Thymus (tissue), 14 donors: ENCODE measurements at places on chromosomes 5 and 9.
A peak's percentile ranks its signal among the peaks of the same experiment; 100 is the strongest.

DNA sequence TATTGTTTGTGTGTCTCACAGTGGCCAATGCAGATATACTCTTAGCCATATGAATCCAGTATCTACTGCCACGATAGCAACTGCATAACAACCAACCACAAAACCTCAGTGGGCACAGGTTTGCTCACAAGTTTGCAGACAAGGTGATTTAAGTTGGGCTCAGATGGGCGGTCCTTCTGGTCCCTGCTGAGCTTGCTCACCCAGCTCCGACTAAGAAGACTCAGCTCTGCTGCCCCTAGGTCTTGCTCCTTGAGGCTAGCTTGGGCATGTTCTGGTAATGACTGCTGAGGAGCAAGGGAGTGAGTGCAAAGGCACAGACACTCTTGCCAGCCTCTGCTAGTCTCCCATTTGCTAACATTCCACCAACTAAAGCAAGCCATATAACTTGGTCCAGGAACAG is 52.6 kb downstream of the MTX3 start:
- H3K4me3 ChIP-seq = no peak overlapping the region
- no peaks in the 10 kb centered on the region for H3K36me3 ChIP-seq
- no peaks in the 10 kb centered on the region for H3K27me3 ChIP-seq
- H3K27ac ChIP-seq = no peak overlapping the region

- no peaks in the 10 kb centered on the region for H3K4me1 ChIP-seq
- no peak for DNase-seq
- H3K4me3 ChIP-seq = no peak overlapping the region
- H3K27ac ChIP-seq = no peak overlapping the region
Measured at GRCh38 chr5:87404359-87404758, 8.4 kb downstream of the CCNH start.

- H3K4me3 ChIP-seq = no peak overlapping the region
- H3K36me3 ChIP-seq = no peaks in the 10 kb centered on the region
- no peaks in the 10 kb centered on the region for H3K4me1 ChIP-seq
- no peak for DNase-seq
- no peak overlapping the region for H3K27ac ChIP-seq
Measured at GRCh38 chr9:78371981-78372380, 75.1 kb downstream of the PSAT1 start.

GRCh38 chr9:104374711-104375110 is 129.4 kb upstream of the OR13F1 start:
- no peak overlapping the region for H3K4me3 ChIP-seq
- no peak for DNase-seq

GRCh38 chr9:91276513-91276912 is 85.2 kb downstream of the AUH start:
- H3K36me3 ChIP-seq = no peaks in the 10 kb centered on the region
- no peak for DNase-seq
- H3K4me3 ChIP-seq = no peak overlapping the region
- no peaks in the 10 kb centered on the region for H3K4me1 ChIP-seq

DNA sequence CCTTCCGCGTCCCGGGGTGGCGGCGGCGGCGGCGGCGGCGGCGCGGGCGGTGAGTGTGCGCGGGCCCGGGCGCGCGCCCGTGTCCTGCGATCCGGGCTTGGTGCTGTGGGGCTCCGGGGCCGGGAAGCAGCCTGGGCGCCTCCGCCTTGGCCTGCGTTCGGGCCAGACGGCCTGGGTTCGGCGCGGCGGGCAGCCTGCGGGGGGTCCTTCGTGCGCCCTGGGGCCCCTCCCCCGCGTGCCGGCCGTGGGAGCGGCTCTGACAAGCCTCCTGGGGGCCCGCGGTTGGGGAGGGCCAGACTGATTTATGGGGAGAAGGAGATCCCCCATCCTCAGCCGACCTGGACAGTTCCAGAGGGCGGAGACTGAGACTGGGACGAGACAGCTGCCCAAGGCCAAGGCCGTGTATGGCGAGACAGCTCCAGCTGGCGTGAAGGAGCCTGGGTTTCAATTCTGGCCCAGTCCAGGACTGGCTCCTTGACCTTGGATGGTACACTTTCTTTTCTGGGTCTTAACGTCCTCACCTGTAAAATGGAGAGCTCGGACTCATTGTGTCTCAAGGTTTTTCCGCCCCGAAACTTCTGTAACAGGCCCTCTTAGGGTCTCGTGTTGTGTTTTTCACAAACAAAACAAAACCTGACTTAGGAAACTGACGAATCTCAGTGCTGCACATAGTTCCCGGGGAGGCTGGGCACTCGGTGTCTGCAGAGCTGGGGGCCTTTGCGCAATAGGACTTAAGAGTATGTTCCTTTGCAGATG is 603 bp downstream of the TMEM268 start:
- no peaks in the 10 kb centered on the region for H3K27me3 ChIP-seq
- peak; percentile 35 for DNase-seq
- peaks cover 3% of the 10 kb centered on the region for H3K36me3 ChIP-seq
- peak overlapping the region; percentile 91 for H3K27ac ChIP-seq
- peaks cover 24% of the 10 kb centered on the region for H3K4me1 ChIP-seq

GRCh38 chr9:68933434-68934328 is 80.2 kb downstream of the PRKACG start:
- no peaks in the 10 kb centered on the region for H3K27me3 ChIP-seq
- H3K36me3 ChIP-seq = no peaks in the 10 kb centered on the region
- no peak overlapping the region for H3K4me3 ChIP-seq
- no peak for DNase-seq
- no peak overlapping the region for H3K27ac ChIP-seq
- H3K4me1 ChIP-seq = no peaks in the 10 kb centered on the region

DNA sequence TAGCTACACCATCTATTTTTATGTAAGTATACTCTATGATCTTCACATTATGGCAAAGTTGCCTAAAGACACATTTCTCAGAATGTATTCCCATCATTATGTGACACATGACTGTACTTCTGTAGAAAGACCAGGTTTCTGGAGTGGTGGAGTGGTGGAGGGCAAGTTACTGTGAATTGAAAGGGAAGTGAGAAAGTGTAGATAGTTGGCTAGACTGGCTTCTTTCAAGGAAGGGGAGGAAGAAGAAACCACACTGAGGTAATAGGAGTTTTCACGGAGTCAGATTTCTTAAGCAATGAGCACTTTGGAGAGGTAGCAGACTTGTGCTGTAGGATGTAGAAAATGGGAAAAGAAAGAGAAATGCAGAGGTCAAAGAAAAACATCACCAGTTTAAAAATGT is 50.9 kb upstream of the EQTN start:
- no peak overlapping the region for H3K4me3 ChIP-seq
- DNase-seq = no peak
- H3K4me1 ChIP-seq = no peaks in the 10 kb centered on the region
- H3K27ac ChIP-seq = no peak overlapping the region
- H3K36me3 ChIP-seq = no peaks in the 10 kb centered on the region

- no peak overlapping the region for H3K27ac ChIP-seq
- H3K4me3 ChIP-seq = no peak overlapping the region
- no peaks in the 10 kb centered on the region for H3K36me3 ChIP-seq
- no peak for DNase-seq
- peaks cover 45% of the 10 kb centered on the region for H3K27me3 ChIP-seq
- no peaks in the 10 kb centered on the region for H3K4me1 ChIP-seq
Measured at GRCh38 chr5:73378070-73378469, 70.5 kb downstream of the FOXD1 start.

GRCh38 chr9:74521009-74521408 is 23.9 kb downstream of the RORB start:
- no peak overlapping the region for H3K27ac ChIP-seq
- H3K4me1 ChIP-seq = no peaks in the 10 kb centered on the region
- no peaks in the 10 kb centered on the region for H3K36me3 ChIP-seq
- no peaks in the 10 kb centered on the region for H3K27me3 ChIP-seq

DNA sequence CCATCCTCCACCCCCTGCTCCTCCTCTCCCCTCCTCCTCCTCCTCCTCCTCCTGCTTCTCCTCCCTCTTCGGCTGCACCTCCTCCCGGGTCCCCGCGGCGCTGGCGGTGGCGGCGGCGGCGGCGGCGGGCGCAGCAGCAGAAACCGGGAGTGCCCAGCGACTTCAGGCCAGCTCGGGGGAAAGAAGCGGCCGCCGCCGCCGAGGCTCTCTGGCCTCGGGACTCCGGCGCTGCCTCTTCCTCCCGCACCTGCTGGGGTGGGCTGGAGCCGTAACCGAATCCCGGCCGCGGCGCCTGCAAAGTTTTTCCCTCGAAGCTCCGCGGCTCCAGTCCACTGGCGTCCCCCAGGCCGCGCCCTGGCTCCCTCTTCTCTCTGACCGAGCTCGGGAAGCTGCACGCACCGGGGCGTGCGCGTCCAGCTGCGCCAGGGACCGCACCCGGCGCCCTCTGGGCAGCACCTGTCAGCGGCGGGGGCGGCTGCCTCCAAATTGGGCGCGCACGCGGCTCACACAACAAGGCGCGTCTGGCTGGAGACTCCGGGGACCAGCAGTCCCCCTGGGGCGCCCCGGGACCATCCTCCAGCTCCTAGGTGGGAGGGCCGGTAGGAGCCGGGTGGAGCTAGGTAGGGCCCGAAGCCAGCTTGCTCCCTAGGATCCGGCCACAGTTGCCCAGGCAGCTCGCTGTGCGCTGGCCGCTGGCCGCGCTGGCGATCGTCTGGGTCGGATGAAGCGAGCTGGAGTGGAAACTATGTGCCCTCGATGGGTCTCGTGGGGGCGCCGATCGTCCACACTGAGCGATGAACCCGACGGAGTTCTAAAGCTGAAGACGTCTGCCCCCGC is at the start of gene MCTP1:
TSS of gene MCTP1 (minus strand) at position 523 of the 837 bp plus-strand sequence.
- H3K4me3 ChIP-seq = peak within 1 kb of the TSS; percentile 41
- H3K27me3 ChIP-seq = peaks cover 41% of the 10 kb centered on the region
- no peaks in the 10 kb centered on the region for H3K36me3 ChIP-seq
- no peak within 1 kb of the TSS for H3K27ac ChIP-seq
- DNase-seq = peak; percentile 8
- H3K4me1 ChIP-seq = peaks cover 5% of the 10 kb centered on the region

DNA sequence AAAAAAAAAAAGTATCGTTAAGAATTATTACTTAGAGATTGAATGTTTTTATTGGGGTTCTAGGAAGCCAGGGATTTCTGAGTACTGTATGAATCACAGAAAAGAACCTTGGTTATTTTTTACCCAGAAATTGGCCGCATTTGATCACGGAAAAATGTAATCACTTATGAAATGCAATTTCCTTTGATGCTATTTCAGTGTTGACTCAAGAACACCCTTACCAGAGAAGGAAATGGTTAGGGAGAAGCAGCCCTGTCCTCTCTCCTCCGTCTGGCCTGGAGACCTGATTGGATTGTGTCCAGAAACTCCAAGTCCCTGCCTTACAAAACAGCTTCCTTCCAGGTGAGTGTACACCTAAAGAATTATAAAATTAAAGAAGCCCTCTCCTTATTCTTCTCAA is 116.7 kb downstream of the MED10 start:
- H3K27me3 ChIP-seq = no peaks in the 10 kb centered on the region
- no peak for DNase-seq
- no peaks in the 10 kb centered on the region for H3K4me1 ChIP-seq
- no peak overlapping the region for H3K27ac ChIP-seq

GRCh38 chr5:177133853-177134696 is 502 bp downstream of the NSD1 start:
- peaks cover 7% of the 10 kb centered on the region for H3K36me3 ChIP-seq
- H3K27me3 ChIP-seq = no peaks in the 10 kb centered on the region
- peak overlapping the region; percentile 94 for H3K27ac ChIP-seq
- DNase-seq = peak; percentile 59
- H3K4me1 ChIP-seq = peaks cover 22% of the 10 kb centered on the region

DNA sequence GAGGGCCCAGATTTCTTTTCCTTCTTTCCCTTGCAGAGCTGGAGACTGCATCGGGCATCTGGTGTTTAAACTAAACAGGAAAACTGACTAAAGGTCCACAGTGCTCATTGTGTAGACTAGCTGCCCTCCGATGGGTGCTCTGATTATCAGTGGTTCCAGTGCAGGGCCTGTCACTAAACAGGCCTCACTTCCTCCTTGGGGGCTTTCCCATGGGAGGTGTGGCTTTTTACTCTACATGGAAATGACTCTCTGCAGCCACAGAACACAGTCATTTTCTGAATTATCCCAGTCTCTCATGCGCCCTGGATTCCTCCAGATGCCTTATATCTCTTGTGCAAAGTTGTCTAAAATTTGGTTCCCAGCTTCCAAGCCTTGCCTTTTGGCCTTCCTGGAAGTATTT is 199.2 kb downstream of the TRIO start:
- H3K27me3 ChIP-seq = no peaks in the 10 kb centered on the region
- DNase-seq = no peak
- peaks cover 12% of the 10 kb centered on the region for H3K36me3 ChIP-seq
- no peak overlapping the region for H3K4me3 ChIP-seq

DNA sequence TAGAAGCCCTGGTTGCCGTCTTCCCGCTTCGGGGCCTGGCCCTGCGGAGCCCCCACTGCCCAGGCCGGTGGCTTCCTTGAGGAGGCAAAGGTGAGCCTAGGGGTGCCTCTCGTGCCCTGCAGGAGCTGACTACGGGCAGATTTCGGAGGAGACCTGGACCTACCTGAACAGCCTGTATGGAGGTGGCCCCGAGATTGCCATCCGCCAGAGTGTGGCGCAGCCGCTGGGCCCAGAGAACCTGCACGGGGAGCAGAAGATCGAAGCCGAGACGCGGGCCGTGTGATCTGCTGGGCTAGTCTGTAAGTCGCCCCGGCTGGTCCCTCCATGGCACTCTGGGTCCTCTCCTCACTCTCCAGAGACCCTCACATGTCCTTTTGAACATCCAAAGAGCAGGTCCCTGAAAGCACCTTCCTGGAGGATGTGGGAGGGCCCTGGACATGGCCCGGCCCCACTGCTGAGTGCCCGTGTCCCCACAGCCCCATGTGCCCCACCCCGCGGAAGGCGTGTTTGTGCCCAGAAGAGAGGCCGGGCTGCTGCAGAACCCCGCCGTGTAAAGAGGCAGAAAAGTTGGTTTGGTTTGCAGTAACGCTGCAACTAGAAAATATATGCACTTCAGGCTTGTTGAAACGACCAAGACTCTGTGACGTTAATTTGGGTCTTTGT is 44.9 kb downstream of the USP20 start:
- H3K4me3 ChIP-seq = no peak overlapping the region
- H3K4me1 ChIP-seq = peaks cover 5% of the 10 kb centered on the region
- H3K27me3 ChIP-seq = no peaks in the 10 kb centered on the region
- peaks cover 30% of the 10 kb centered on the region for H3K36me3 ChIP-seq

GRCh38 chr5:115389799-115390382 is 93.4 kb upstream of the CCDC112 start:
- no peak overlapping the region for H3K27ac ChIP-seq
- DNase-seq = no peak
- H3K4me1 ChIP-seq = no peaks in the 10 kb centered on the region
- H3K36me3 ChIP-seq = no peaks in the 10 kb centered on the region
- H3K4me3 ChIP-seq = no peak overlapping the region
- H3K27me3 ChIP-seq = no peaks in the 10 kb centered on the region
